ENCODE measurements at places on chromosomes 12 and 14.

GRCh38 chr12:5509557-5509956 is 77.6 kb downstream of the NTF3 start:
- DNase-seq = no peak

DNA sequence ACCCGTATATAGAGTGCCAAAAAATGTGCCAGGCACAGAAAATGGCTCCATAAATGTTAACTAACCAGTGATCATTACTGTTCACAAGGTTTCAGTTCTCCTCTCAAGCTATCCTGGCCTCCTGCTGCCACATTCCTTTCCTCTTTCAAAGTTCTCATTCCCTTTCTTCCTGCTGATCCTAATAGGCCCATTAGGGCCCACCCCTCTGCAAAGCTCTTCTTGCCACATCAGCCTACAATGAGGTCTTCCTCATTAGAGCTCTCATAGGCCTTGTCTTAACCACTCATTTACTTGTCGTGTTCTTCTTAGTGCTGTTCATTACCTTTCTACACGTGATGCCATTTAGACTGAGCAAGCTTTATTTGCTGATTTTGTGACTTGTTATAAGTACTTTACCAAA is 40.5 kb downstream of the RPS29 start:
- no peak for DNase-seq

DNA sequence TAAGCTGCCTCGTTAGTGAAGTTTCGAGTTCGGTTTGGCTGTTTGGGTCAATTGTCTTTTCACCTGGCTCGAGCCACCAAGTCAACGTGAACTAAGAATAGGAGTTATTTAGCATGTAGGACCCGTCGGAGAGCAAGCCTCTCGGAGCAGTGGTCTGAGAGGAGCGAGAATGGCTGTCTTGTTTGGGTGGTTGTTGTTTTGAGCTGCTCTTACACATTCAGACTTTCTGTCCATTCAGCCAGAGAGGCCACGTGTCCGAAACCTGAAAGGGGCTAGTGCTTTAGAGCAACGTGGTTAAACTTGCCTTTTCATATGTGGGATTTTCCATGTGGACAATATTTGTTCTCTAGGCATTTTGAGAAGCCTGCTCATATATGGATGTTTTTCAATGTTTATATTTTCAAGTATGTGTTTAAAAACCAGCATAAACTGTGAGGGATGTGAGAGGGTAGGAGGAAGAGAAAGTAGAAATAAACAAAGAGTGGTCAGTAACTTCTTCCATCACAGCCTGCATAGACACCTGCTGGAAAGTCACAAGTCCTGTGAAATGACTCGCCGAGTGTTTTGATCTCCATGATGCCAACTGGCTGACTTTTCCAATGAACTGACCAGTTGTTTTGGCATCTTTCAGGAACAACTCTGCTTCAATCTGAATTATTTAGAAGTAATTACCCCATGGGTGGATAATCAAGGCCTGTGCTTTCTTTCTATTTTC is 221.0 kb downstream of the ASCL1 start:
- no peak for DNase-seq

DNA sequence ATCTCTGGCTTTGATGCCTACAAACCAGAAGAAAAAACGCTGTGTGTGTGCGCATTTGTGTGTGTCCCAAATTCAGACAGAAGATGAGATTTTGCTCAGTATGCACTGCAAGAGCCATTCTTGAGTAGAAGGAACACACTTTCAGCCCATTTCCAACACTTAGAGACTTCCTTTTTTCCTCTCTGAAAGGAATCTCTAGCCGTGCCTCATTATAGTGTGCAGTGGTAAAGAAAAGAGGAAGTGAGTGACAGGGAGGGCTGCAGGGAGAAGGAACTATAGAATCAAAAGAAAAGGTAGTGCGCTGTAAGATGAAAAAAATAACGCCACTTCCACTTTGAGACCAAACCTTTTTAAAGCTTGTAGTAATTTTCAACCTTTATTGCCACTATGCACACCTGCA is 1400.9 kb upstream of the FLRT2 start:
- DNase-seq = no peak

GRCh38 chr12:76919383-76920171 is 40.8 kb upstream of the CSRP2 start:
- no peak for DNase-seq

DNA sequence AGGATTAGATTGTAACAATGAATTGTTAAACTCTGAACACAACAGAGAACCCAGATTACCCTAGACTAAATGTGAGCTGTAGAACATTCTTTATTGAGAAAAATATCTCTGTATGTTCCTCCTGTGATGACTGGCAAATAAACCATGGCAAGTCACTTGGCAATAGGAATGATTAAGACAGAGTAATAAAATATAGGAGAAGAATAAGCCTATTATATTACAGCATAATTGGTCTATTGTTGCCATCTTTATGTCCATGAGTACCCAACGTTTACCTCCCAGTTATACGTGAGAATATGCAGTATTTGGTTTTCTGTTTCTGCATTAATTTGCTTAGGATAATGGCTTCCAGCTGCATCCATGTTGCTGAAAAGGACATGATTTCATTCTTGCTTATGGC is 211.2 kb upstream of the AVPR1A start:
- DNase-seq = no peak

GRCh38 chr12:104480826-104481440 is 24.2 kb downstream of the CHST11 start:
- no peak for DNase-seq

DNA sequence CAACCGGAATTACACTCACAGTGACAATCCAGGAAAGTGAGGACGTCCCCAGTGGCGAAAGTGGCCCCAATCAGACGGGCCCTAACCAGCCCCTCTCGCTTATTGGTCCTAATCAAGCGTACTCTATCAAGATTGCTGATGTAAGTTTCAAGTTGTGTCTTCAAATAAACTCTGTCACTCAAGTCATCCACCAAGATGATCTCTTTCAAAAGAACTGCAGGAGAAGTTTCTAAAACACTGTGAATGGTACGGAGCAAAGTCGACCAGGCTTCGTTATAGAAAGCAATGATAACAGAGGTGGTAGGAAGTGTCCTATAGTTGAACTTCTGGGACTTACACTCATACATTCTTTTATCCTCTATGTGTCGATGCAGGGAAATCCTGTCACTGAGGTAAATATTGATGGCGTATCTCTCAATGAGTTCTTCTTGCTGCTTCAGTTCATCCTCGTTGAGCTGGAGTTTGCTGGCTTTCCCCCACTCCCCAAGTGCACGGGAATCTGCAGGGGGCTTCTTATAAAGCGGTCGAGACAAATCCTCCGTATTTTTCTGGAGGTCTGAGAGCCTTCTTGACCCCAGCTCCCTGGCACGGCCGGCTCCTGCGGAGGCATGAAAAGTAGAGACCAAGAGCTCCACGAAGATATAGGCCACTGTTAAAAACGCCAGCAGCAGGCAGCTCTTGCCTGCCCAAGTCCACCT is 604 bp downstream of the GALNT4 start:
- DNase-seq = no peak

GRCh38 chr14:31828946-31829868 is 247.9 kb upstream of the ARHGAP5 start:
- no peak for DNase-seq

DNA sequence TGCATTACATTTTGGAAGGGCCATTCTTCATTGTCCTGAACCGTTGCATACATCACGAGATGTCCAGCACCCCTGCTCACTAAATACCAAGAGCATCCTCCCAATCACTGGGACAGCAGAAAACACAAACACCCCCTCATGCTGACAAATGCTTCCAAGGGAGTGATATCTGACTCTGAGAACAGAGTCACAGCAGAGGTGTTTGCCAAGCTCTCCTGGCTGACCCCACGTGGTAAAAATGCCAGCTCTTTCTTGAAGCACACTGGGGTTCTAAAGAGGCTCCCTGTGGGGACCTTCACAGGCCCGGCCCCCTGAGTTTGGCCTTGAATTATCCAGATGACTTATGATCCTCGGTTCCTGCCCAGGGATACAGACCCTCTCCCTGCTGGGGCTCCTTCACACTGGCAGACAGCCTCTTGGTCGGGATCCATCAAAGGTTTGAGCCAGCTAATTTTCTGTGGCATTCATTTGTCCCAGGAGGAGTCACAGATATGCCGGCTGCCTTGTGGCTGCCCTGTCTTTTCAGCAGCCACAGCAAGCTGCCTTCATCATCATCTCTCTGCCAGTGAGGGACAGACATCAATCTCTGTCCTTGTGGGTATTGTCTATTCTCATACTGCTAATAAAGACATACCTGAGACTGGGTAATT is 43.1 kb upstream of the PSMC1 start:
- DNase-seq = no peak

GRCh38 chr12:95131589-95132340 is 58.3 kb upstream of the NR2C1 start:
- no peak for DNase-seq

GRCh38 chr14:58801086-58801485 is 163.3 kb downstream of the DACT1 start:
- no peak for DNase-seq

- DNase-seq = no peak
These were observed 59.5 kb upstream of the CHGA start for GRCh38 chr14:92863286-92864080.

- no peak for DNase-seq
These were observed 182.0 kb downstream of the DPF3 start for GRCh38 chr14:72711936-72712335.

DNA sequence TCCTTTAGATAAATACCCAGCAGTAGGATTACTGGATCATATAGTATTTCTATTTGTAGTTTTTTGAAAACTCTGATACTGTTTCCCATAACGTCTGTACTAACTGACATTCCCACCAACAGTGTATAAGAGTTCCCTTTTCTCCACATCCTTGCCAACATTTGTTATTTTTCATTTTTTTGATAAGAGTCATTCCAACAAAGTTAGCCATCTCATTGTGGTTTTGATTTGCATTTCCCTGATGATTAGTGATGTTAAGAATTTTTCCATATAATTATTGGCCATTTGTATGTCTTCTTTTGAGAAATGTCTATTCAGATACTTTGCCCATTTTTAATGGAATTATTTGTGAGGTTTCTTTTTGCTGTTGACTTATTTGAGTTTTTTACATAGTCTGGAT is 486.0 kb downstream of the FLRT2 start:
- no peak for DNase-seq

- no peak for DNase-seq
These were observed 74.1 kb downstream of the SLC8A3 start for GRCh38 chr14:70114621-70115156.

DNA sequence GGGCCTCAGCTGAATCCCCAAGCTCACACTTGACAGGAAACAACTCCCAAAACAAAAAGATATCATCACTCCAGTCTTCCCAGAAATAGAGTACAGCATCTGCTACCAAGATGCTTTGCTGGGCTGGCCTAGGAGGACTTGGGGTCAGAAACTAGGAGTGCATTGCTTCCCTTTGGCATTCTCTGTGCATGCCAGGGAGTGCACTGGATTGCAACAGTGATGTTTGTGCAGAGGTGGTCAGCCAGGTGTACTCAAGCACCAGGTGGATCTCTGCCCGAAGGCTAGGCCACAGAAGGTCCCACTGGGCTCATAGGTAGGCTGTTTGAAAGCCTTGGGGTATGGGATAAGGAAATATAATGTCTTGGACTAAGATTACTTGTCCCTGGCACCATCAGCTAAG is 51.1 kb downstream of the RAB35 start:
- no peak for DNase-seq

All from activated naive CD4-positive, alpha-beta T cell (primary cell).